Activated naive CD8-positive, alpha-beta T cell treated with anti-CD3 and anti-CD28 coated beads, Interleukin-2, amount 10 ng/mL, durations not matched to agents 7 days and 5 days (primary cell): ENCODE measurements at places on chromosomes 7 and 10. TPM values are rescaled to one million over a fixed set of nuclear protein-coding genes. Genes with fewer than 3 reads are reported as not detected.
A peak's percentile ranks its signal among the peaks of the same experiment; 100 is the strongest.

GRCh38 chr7:48296966-48297365 lies 125.7 kb downstream of the ABCA13 start:
- no peak for DNase-seq
- no peak overlapping the region for H3K27ac ChIP-seq
- no peaks in the 10 kb centered on the region for H3K27me3 ChIP-seq
- H3K4me3 ChIP-seq: no peak overlapping the region
- peaks cover 2% of the 10 kb centered on the region for H3K4me1 ChIP-seq

Gene OPN1SW
- not detected for total RNA-seq

GRCh38 chr7:116510795-116511194 lies 11.3 kb downstream of the CAV2 start:
- no peak for DNase-seq
- no peaks in the 10 kb centered on the region for H3K36me3 ChIP-seq
- no peak overlapping the region for H3K4me3 ChIP-seq
- no peak overlapping the region for H3K27ac ChIP-seq
- H3K27me3 ChIP-seq: peaks cover 24% of the 10 kb centered on the region

DNA sequence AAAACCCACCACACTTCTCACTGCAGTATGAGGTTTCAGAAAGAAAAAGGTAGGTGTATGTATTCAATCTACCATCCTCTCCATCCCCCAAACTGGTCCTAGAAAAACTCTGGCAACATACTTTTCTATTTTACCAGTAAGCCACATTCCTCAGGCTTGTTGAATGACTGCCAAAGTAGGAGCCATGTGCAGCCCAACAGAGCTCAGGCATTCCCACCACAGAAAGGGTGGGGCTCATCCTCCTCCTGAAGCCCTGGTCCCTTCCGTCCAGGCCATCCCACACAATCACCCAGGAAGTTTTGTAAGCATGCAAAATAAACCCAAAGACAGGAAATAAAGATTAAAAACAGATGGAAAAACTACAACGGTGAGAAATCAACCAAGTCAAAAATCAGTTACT lies 57.2 kb downstream of the MAD1L1 start:
- H3K27ac ChIP-seq: no peak overlapping the region
- peaks cover 9% of the 10 kb centered on the region for H3K4me1 ChIP-seq
- H3K27me3 ChIP-seq: no peaks in the 10 kb centered on the region
- peaks cover 6% of the 10 kb centered on the region for H3K36me3 ChIP-seq
- no peak overlapping the region for H3K4me3 ChIP-seq

DNA sequence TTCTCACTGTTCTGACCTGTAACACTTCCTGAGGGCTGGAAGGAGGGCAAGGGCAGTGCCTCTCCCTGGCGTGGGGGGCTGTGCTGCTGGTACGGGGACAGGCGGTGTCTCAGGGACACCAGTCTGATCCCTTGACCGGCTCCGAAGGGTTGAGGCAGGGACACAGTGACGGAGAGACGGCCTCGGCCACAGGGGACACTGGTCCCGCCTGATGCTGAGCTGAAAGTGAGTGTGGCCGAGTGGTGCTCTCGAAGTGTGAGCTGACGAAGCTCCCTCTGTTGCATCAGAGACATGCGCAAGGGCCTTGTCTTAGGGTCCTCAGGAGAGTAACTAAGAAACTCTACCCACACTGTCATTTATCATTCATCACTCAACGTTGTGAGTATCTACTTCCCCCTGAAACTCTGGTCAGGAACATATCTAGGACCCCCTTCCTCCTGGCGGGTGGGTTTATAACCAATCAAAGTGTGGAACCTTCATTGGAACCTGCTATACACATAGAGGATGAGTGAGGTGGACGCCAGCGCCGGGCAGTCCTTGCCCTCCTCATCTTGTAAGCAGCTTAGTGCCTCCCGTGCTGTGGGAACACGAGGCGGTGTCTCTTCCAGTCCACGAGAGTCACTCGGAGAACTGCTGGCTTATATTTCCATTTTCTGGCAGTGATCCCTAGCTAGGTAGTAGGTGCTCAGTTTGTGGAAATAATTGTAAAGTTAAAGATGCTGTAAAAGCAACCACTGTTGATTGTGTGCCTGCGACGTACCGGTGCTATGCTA lies 283.1 kb downstream of the DNAJB6 start:
- H3K4me1 ChIP-seq: peaks cover 20% of the 10 kb centered on the region
- H3K27me3 ChIP-seq: no peaks in the 10 kb centered on the region
- H3K4me3 ChIP-seq: no peak overlapping the region
- no peaks in the 10 kb centered on the region for H3K36me3 ChIP-seq

Gene GLCCI1
- 30.0 TPM for total RNA-seq

Gene ANKRD30A
- not detected for total RNA-seq

- H3K4me1 ChIP-seq: no peaks in the 10 kb centered on the region
- no peaks in the 10 kb centered on the region for H3K36me3 ChIP-seq
- H3K27me3 ChIP-seq: no peaks in the 10 kb centered on the region
- no peak for DNase-seq
These were observed 502.6 kb downstream of the ADRA2A start for GRCh38 chr10:111579473-111579872.

- H3K4me1 ChIP-seq: peaks cover 35% of the 10 kb centered on the region
- H3K4me3 ChIP-seq: no peak overlapping the region
- DNase-seq: no peak
- H3K36me3 ChIP-seq: no peaks in the 10 kb centered on the region
- H3K27me3 ChIP-seq: no peaks in the 10 kb centered on the region
These were observed 79.2 kb downstream of the SRPK2 start for GRCh38 chr7:105309235-105310169.

- no peaks in the 10 kb centered on the region for H3K36me3 ChIP-seq
- no peak overlapping the region for H3K4me3 ChIP-seq
- no peaks in the 10 kb centered on the region for H3K4me1 ChIP-seq
- no peak for DNase-seq
- H3K27ac ChIP-seq: no peak overlapping the region
These were observed 70.4 kb upstream of the NOBOX start for GRCh38 chr7:144473908-144474307.

DNA sequence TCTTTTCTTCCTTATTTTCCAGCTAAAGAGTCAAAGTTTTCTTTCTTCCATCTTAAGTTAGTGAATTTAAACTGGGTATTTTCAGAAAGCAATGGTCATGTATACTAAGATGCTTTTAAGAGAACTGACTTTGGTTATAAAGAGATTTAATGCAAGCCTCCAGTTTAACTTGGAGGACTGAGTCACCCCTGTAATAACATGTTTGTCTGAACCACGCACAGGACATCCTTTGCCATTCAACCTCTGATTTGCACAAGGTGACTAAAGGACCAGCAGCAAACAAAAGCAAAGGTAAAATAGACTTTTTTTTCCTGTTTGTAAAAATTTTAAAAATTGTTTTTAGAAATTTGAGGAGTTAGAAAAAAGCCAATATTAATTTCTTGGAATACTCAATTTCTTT lies 2.9 kb downstream of the HYAL4 start:
- peaks cover 3% of the 10 kb centered on the region for H3K27me3 ChIP-seq
- no peaks in the 10 kb centered on the region for H3K4me1 ChIP-seq
- H3K27ac ChIP-seq: no peak overlapping the region
- DNase-seq: no peak

- H3K36me3 ChIP-seq: no peaks in the 10 kb centered on the region
- no peak overlapping the region for H3K4me3 ChIP-seq
- no peak for DNase-seq
These were observed 242.7 kb downstream of the FOXP2 start for GRCh38 chr7:114657279-114657678.

GRCh38 chr10:70169649-70170364 lies 507 bp downstream of the SAR1A start:
- DNase-seq: no peak
- peaks cover 14% of the 10 kb centered on the region for H3K36me3 ChIP-seq
- peak overlapping the region; percentile 85 for H3K4me3 ChIP-seq
- H3K27ac ChIP-seq: peak overlapping the region; percentile 98

GRCh38 chr10:18359812-18360211 lies 219.6 kb downstream of the CACNB2 start:
- H3K4me3 ChIP-seq: no peak overlapping the region
- DNase-seq: no peak
- no peaks in the 10 kb centered on the region for H3K36me3 ChIP-seq
- no peaks in the 10 kb centered on the region for H3K27me3 ChIP-seq

Gene H2BK1
- 2.2 TPM for total RNA-seq

GRCh38 chr10:101777619-101778145 lies 1.8 kb upstream of the FGF8 start:
- peaks cover 4% of the 10 kb centered on the region for H3K36me3 ChIP-seq
- H3K4me3 ChIP-seq: no peak overlapping the region
- no peak for DNase-seq
- H3K27me3 ChIP-seq: peaks cover 52% of the 10 kb centered on the region
- H3K27ac ChIP-seq: no peak overlapping the region
- H3K4me1 ChIP-seq: peaks cover 26% of the 10 kb centered on the region

Gene TLX1
- total RNA-seq: not detected

DNA sequence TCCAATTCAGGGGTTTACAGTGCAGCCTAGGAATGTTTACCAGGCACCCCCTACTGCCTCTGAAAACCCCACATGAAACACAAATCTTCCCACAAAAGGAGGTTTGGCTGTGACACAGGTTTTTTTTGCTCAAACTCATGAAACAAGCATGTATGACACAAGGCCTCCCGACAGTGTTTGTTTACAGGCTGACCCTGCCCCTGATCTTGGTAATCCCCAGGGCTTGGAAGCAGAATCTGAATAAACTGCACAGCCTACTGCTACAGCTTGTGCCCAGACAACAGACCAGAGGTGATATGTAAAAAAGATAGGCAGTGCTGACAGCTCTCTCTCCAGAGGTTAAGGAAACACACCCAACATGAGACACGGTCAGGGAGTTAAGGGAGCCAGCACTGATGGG lies 184.2 kb downstream of the KMT2E start:
- H3K4me1 ChIP-seq: peaks cover 3% of the 10 kb centered on the region
- no peaks in the 10 kb centered on the region for H3K27me3 ChIP-seq
- no peak overlapping the region for H3K27ac ChIP-seq
- no peak overlapping the region for H3K4me3 ChIP-seq
- peaks cover 18% of the 10 kb centered on the region for H3K36me3 ChIP-seq

GRCh38 chr7:5526100-5526905 lies 102.7 kb upstream of the TNRC18 start:
- H3K27ac ChIP-seq: peak overlapping the region; percentile 92
- peak; percentile 55 for DNase-seq
- H3K4me1 ChIP-seq: peaks cover 36% of the 10 kb centered on the region
- H3K36me3 ChIP-seq: peaks cover 47% of the 10 kb centered on the region
- peak overlapping the region; percentile 92 for H3K4me3 ChIP-seq
